Ascending aorta (tissue), 2 donors: ENCODE measurements at places on chromosomes 1 and 21.
A peak's percentile ranks its signal among the peaks of the same experiment; 100 is the strongest.

GRCh38 chr1:201050515-201051277, 27.2 kb upstream of the KIF21B start:
- no peak overlapping the region for H3K27ac ChIP-seq
- H3K36me3 ChIP-seq: no peaks in the 10 kb centered on the region
- no peak for DNase-seq
- H3K4me3 ChIP-seq: no peak overlapping the region

DNA sequence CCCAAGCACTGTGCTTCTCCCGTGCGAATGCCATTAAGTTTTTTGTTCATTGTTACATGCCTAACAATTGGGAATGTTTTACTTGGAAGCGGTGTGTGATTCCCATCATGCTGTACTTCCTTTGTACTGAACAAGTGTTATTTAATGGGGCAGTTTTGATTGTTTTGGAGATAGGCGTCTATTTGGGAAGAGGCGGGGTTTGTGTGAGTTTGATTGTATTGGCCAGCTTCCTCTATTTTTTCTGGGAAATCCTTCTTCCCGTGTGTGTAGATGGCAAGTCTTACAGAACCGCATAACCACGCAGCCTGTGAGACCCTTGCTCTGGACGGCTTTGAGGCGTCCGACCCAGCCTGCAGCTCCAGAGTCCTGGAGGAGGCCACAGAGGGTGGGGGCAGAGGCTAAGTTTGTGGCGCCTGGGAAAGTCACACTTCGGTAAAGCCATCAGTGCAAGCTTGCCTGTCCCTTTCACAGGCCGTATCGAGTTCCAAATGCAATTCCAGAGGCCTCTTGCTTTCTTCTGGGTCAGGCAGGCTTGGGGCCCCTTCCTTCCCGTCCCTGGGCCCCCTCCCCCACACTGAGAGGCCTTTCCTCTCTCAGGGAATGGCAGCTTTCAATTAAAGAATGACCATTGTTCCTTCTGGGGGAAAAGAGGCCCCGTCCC, 210.3 kb downstream of the TOMM20 start:
- peak overlapping the region; percentile 86 for H3K27ac ChIP-seq
- no peaks in the 10 kb centered on the region for H3K36me3 ChIP-seq
- no peak overlapping the region for H3K4me3 ChIP-seq

DNA sequence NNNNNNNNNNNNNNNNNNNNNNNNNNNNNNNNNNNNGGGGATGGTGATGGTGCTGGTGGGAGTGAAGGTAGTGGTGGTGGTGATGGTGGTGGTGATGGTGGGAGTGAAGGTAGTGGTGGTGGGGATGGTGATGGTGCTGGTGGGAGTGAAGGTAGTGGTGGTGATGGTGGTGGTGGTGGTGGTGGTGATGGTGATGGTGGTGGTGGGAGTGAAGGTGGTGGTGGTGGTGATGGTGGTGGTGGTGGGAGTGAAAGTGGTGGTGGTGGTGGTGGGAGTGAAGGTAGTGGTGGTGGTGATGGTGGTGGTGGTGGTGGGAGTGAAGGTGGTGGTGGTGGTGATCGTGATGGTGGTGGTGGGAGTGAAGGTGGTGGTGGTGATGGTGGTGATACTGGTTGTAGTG, 93.6 kb downstream of the CRYAA start:
- H3K4me1 ChIP-seq: no peaks in the 10 kb centered on the region
- H3K36me3 ChIP-seq: no peaks in the 10 kb centered on the region
- H3K4me3 ChIP-seq: no peak overlapping the region
- no peak for DNase-seq
- no peak overlapping the region for H3K27ac ChIP-seq

DNA sequence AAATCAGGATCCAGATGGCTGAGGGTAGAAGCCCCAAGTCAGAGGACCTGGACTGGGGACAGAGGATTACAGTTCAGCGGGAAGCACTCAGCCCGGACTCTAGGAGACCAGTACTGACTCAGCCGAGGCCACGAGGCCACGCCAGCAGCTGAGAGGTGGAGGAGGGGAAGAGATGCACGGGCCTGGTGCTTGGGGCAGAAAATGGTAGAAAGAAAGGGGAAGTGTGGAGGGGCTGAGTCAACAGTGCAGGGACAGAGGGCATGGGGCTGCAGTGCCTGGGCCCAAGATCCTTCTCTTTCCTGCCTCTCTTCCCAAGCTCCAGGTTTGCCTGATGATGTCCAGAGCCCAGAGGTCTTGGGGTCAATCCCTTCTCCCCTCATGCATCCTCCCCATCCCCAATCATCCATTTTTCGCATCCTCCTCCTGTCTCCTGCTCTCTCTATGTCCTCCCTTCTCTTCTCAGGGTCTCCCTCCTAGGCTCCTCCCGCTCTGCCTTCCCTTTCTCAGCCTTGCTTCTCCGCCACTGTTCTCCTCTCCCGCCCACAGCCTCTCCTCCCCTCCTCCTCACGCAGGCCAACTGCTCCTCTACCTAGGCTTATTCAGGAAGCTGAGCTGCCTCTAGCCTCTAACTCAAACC, 7.7 kb downstream of the ARHGEF2 start:
- peak overlapping the region; percentile 94 for H3K27ac ChIP-seq
- H3K27me3 ChIP-seq: no peaks in the 10 kb centered on the region
- H3K36me3 ChIP-seq: peaks cover 45% of the 10 kb centered on the region
- H3K4me3 ChIP-seq: peak overlapping the region; percentile 27
- peak; percentile 67 for DNase-seq
- peaks cover 62% of the 10 kb centered on the region for H3K4me1 ChIP-seq

- H3K27ac ChIP-seq: no peak overlapping the region
- no peaks in the 10 kb centered on the region for H3K36me3 ChIP-seq
- no peak overlapping the region for H3K4me3 ChIP-seq
- no peak for DNase-seq
- H3K4me1 ChIP-seq: no peaks in the 10 kb centered on the region
Observed at GRCh38 chr1:197660389-197660788, 114.9 kb downstream of the DENND1B start.

DNA sequence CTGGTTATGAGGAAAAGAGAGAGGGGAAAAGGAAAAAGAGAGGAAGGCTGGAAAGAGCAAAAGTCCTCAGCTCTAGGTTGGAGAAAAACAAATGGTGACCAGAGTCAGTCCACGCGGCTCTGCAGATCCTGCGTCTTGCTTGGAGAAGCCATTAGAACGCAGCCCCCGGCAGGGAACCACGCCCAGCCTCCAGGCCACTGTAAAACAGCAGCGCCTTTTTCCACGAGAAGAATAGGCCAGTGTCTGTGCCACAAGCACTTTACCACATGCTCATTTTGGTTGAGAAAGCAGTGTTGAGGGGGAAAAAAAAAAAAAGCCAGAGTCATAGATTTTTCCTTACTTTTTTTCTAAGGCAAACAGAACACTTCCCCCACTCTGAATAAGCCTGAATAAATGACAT, 846.9 kb upstream of the ADAMTS5 start:
- no peaks in the 10 kb centered on the region for H3K36me3 ChIP-seq
- no peak for DNase-seq
- no peak overlapping the region for H3K4me3 ChIP-seq
- no peak overlapping the region for H3K27ac ChIP-seq
- no peaks in the 10 kb centered on the region for H3K27me3 ChIP-seq
- no peaks in the 10 kb centered on the region for H3K4me1 ChIP-seq
